Fibroblast of the aortic adventitia (primary cell): ENCODE measurements at places on chromosomes 6 and 20.

- DNase-seq = peak; percentile 36
Measured at GRCh38 chr6:138986578-138986977, 1.5 kb downstream of the REPS1 start.

DNA sequence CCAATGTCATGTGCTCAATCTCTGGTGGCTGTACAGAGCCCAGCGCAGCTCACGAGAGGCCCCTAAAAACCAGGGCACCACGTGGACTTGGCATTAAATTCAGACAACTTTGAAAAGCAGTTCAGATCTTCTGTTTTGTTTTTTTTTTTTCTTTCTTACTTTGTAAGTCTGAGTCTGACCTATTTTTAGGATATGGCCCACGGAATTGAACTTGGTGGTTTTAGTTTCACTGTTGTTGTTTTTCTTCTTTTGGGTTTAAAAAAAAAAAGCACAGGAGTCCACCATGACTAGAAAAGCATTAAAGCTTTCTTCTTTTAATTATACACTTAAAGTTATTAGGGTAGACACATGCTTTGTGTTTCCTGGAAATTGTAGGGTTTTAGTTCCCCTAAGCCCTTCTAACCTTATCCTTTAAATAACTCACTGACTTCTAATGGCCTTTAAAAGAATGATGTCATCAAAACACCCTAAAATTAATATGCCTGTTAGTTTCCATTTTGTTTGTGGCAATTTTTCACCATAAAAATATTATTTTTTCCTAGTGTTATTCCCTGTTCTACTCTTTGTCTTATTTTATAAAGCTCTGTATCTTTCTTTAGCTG, 48.5 kb upstream of the CCN2 start:
- no peak for DNase-seq

DNA sequence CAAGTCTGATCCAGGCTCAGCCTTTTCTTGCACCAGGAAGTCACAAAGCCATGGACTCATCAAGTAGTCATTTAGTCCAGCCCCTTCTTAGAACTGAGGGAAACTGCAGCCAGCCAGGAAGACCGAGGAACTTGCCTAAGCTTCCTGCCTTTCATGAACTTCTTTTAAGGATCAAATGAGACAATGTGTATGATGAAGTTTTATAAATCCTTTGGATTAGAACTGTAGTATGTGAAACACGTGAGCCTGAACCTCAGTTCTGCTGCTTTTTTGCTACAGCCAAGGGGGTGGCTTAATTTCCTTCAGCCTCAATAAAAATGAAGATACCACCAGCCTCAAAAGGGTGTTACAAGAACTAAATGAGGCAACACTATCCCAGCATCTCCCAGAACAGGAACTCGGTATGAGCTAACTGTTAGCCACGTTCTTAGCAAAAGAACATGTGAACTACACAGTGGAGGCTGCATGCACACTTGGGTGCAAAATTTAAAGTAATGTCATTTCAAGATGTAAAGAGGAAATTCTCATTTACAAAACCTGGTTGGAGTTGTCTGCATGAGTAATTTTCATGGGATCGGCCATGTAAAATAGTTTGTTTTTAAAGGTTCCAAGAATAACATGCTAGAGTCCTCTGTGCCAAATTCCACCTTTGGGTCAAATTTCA, 76.0 kb upstream of the TBC1D7 start:
- peak; percentile 51 for DNase-seq

GRCh38 chr6:30130887-30131862, 4.8 kb upstream of the TRIM40 start:
- peak; percentile 87 for DNase-seq

DNA sequence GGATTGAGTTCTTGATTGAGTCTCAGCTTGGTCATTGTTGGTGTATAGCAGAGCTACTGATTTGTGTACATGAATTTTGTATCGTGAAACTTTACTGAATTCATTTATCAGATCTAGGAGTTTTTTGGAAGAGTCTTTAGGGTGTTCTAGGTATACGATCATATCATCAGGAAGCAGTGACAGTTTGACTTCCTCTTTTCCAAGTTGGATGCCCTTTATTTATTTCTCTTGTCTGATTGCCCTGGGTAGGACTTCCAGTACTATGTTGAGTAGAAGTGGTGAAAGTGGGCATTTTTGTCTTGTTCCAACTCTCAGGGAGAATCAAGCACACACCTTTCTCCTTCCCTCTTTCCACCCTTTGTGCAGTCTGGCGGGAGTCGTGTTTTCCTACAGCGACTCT, 26.4 kb downstream of the RPP40 start:
- no peak for DNase-seq

DNA sequence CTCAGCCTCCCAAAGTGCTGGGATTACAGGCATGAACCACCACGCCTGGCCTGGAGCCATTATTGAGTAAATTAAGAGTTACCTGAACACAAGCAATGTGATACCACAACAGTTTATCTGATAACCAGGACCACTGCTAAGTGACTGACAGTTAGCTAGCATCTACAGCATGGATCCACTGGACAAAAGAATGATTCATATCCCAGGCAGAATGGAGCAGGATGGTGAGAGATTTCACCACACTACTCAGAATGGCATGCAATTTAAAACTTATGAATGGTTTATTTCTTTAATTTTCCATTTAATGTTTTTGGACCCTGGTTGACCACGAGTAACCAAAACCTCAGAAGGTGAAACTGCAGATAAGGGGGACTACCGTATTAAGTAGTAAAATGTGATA, 48.6 kb downstream of the RALGAPA2 start:
- no peak for DNase-seq

GRCh38 chr20:33407251-33407650, 5.9 kb upstream of the CDK5RAP1 start:
- DNase-seq = peak; percentile 12

GRCh38 chr6:85484948-85485347, 35.1 kb downstream of the NT5E start:
- DNase-seq = peak; percentile 18

DNA sequence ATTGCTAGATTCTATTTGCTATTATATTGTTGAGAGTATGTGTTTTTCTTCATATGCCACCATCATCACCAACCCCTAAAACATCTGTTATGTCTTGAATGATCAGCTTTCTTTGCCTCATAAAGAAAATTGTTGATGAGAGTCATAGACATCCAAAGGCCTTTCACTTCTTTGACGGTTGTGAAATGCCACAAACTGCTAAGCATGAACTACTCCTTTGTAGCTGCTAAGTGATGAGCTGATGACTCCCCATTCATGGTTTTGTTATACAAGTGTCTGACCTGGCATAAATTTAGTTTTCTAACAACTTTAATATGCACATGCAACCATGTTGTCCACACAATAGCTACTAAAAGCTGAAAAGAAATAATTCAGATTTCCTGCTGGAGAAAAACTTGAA, 684 bp upstream of the MED23 start:
- DNase-seq = no peak
